ENCODE measurements at places on chromosomes 16 and 17. TPM values are rescaled to one million over a fixed set of nuclear protein-coding genes. Genes with fewer than 3 reads are reported as not detected.

CCL16 gene
- not detected for total RNA-seq

DNA sequence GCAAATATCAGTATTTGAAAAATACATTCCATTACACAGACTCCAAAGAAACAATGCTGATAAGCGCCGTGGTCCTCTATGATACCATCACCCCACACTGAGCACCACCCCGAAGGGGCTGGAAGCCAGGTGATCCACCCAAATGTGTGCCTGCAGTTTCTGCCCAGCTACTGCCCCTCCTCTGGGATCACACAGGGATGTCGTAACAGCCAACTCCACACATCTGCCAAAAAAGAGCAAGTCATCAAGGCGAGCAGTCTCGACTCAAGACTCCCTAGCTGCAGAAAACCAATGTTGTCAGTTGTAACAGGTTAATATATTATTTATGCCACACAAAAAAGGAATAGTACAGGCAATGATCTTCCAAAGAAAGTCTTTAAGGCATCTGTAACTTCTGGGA lies 21.0 kb downstream of the CYB5D2 start:
- peaks cover 18% of the 10 kb centered on the region for H3K4me1 ChIP-seq
- no peaks in the 10 kb centered on the region for H3K36me3 ChIP-seq
- peak; percentile 51 for DNase-seq
- H3K4me3 ChIP-seq, result no peak overlapping the region
- H3K27me3 ChIP-seq, result no peaks in the 10 kb centered on the region

GRCh38 chr17:81003711-81004475 lies 12.3 kb downstream of the CHMP6 start:
- H3K36me3 ChIP-seq, result no peaks in the 10 kb centered on the region
- peaks cover 40% of the 10 kb centered on the region for H3K27me3 ChIP-seq
- DNase-seq, result no peak
- no peak overlapping the region for H3K4me3 ChIP-seq
- H3K27ac ChIP-seq, result no peak overlapping the region

MPV17L gene
- 15.2 TPM for total RNA-seq

DNA sequence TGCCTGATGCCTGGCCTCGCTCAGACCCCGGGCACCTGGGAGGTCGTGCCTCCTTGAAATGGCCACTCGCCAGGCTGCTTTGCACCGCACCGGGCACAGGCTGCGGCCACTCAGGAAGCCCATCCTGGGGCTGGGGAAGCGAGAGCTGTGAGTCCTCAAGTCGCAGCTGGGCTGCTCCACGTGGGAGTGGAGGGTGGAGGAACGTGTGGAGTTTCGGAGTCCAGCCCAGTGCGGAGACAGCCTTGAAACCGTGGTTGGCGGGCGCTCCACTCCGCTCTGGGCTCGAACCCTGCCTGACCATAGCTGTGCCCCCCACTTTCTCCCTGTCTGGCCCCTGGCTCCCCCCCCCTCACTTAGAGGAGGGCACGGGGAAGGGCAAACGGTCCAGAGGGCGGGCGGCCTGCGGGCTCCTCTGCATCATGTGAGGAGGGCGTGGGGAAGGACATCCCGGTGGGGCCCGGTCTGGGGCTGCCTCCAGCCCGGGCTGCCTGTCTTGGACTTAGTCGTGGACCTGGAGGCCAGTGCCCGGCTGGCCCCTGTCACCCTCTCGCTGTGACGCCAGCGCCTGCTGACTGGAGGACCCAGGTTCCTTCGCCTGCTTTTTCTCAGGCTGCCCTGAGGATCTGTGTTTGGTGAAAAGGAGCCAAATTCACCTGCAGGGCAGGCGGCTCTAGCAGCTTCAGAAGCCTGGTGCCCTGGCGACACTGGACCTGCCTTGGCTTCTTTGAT lies 2.5 kb downstream of the UBE2I start:
- H3K36me3 ChIP-seq, result no peaks in the 10 kb centered on the region
- H3K27ac ChIP-seq, result peak overlapping the region; percentile 56
- DNase-seq, result no peak
- H3K27me3 ChIP-seq, result no peaks in the 10 kb centered on the region
- H3K4me3 ChIP-seq, result peak overlapping the region; percentile 67

- H3K27ac ChIP-seq, result no peak overlapping the region
- H3K36me3 ChIP-seq, result no peaks in the 10 kb centered on the region
- H3K27me3 ChIP-seq, result no peaks in the 10 kb centered on the region
- DNase-seq, result no peak
- H3K4me3 ChIP-seq, result no peak overlapping the region
Observed at GRCh38 chr16:90072442-90073105, 4.6 kb downstream of the PRDM7 start.

TP53I13 gene
- total RNA-seq, result 32.6 TPM

PRAC2 gene
- not detected for total RNA-seq

GRCh38 chr16:68823401-68824135 lies 19.8 kb upstream of the TANGO6 start:
- H3K27me3 ChIP-seq, result no peaks in the 10 kb centered on the region
- no peak overlapping the region for H3K4me3 ChIP-seq
- DNase-seq, result no peak
- no peak overlapping the region for H3K27ac ChIP-seq
- H3K4me1 ChIP-seq, result no peaks in the 10 kb centered on the region

DNA sequence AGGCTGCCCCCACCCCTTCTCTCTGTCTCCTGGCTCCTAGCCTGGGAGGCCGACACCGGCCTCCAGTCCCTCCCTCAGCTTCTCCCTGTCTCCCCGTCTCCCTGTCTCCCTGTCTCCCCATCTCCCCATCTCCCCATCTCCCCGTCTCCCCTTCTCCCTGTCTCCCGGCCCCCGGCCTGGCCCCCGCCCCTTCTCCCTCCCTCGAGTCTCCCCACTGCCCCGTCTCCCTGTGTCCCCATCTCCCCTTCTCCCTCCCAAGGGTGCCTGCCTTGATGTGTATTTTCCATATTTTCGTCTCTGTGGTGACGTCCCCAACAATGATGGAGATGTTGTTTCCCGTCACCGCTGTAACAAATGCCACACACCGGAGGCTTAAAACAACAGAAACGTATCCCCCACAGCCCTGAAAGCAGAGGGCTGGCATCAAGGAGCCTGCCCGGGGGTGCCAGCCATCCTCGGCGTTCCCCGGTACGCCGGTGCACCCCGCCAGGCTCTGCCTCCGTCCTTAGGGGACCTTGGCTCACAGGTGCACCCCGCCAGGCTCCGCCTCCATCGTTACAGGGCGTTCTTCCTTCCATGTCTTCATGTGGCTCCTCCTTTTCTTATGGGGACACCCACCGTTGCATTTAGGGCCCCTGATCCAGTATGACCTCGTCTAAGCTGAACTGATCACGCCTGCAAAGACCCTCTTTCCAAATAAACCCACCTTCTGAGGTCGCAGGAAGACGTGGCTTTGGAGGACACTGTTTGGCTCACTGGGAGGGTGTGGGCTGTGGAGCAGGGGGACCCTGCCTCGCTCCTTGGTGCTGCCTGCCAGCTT lies 151.6 kb downstream of the NPIPB11 start:
- H3K27ac ChIP-seq, result no peak overlapping the region
- no peaks in the 10 kb centered on the region for H3K27me3 ChIP-seq
- no peak for DNase-seq
- H3K4me1 ChIP-seq, result no peaks in the 10 kb centered on the region
- H3K4me3 ChIP-seq, result no peak overlapping the region
- no peaks in the 10 kb centered on the region for H3K36me3 ChIP-seq

GRCh38 chr17:72922219-72922618 lies 170.3 kb downstream of the SLC39A11 start:
- no peaks in the 10 kb centered on the region for H3K4me1 ChIP-seq
- H3K27me3 ChIP-seq, result no peaks in the 10 kb centered on the region
- H3K4me3 ChIP-seq, result no peak overlapping the region
- H3K36me3 ChIP-seq, result no peaks in the 10 kb centered on the region

DNA sequence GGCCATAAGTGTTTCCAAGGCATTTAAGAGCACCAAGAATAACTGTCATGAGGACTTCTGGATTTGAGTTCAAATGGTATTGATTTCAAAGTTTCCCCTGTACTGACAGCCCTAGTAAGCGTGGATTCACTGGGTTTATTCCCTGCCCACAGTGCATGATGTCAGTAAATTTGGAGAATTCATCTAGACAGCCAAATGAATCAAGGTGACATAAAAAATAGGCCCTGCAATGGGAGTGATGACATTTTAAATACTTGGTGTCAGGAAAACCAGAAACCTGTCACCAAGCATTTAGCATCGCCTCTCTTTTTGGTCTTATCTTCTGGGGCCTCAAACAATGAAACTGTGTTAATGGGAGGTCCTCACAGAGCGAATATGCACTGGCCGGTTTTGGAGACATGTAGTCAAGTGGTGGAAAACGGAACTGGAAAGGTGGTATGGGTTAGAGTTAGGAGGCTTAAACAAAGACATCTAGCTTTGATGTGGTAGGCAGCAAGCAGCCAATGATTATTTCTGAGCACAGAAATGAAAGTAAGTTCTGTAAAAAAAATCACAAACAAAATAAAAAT lies 29.1 kb downstream of the COG4 start:
- no peak for DNase-seq
- peaks cover 12% of the 10 kb centered on the region for H3K4me1 ChIP-seq
- H3K36me3 ChIP-seq, result peaks cover 45% of the 10 kb centered on the region
- H3K27ac ChIP-seq, result no peak overlapping the region

DNA sequence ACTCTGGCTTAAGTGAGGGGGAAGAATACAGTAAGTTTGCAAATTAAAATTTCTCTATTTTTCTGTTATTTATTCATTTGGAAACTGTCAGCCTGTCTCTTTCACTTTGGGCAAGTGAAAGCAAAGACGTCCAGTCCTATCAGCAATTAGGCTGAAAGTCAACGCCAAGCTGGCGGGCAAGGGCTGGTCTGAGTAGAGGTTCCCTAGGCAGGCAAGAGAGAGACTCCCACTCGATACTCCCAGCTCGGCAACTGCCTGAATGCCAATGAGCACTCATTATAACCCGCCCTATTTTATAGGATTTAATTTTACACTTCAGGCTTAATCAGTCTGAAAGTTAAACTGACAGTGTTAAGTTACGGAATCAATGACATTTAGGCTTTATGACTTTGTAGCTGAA lies 14.3 kb upstream of the SLC38A8 start:
- no peak for DNase-seq
- peaks cover 100% of the 10 kb centered on the region for H3K36me3 ChIP-seq
- no peak overlapping the region for H3K27ac ChIP-seq
- H3K27me3 ChIP-seq, result no peaks in the 10 kb centered on the region
- H3K4me3 ChIP-seq, result no peak overlapping the region
- H3K4me1 ChIP-seq, result no peaks in the 10 kb centered on the region

- H3K4me3 ChIP-seq, result no peak overlapping the region
- peaks cover 73% of the 10 kb centered on the region for H3K4me1 ChIP-seq
- H3K27me3 ChIP-seq, result no peaks in the 10 kb centered on the region
- no peaks in the 10 kb centered on the region for H3K36me3 ChIP-seq
- DNase-seq, result peak; percentile 84
Observed at GRCh38 chr17:2179615-2180295, 123.8 kb downstream of the SMG6 start.

DNA sequence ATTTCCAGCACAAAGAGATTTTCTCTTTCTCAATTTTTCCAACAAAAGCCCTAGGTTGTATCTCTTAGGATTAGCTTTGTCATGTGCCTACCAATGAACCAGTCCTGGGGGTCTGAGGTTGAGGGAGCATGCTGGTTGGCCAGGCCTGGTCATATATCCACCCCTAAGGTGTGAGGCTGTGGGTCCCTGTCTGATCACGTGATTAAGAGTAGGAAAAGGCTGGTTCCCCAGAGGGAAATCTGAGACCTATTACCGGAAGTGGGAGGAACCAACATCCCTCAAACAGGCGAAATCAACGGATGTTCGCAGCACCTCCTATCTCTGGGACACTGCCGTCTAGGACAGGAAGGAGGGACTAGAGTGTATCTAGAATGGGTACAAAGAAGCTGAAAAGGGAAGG lies 185.7 kb upstream of the IRX5 start:
- H3K27me3 ChIP-seq, result no peaks in the 10 kb centered on the region
- no peaks in the 10 kb centered on the region for H3K36me3 ChIP-seq
- no peak for DNase-seq

DNA sequence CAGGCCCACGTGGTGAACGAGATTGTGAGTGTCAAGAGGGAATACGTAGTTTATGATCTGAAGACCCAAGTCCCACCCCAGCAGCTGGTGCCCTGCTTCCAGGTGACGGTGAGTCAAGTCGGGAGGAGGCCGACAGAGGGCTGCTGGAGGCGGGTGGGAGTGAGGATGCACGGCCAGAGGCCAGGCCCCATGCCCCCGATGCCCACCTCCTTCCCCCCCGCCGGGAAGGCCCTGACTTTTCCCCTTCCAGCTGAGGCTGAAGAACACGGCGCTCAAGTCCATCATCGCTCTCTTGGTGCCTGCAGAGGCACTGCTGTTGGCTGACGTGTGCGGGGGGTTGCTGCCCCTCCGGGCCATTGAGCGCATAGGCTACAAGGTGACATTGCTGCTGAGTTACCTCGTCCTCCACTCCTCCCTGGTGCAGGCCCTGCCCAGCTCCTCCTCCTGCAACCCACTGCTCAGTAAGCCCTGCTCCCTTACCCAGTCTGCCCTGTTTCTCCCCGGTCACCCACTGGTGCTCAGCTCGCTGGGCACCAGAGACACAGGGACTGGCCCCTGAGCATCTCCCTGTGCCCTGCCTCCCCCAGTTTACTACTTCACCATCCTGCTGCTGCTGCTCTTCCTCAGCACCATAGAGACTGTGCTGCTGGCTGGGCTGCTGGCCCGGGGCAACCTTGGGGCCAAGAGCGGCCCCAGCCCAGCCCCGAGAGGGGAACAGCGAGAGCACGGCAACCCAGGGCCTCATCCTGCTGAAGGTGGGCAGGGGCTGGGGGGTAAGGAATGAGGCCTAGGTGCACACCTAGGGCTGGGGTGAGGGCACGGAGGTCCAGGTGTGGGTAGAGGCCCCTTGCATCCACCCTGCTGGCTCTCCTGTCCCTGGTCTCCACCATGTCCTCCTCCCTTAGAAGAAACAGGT lies 2.6 kb downstream of the ZACN start:
- peak; percentile 8 for DNase-seq
- H3K4me3 ChIP-seq, result no peak overlapping the region
- H3K36me3 ChIP-seq, result no peaks in the 10 kb centered on the region
- no peak overlapping the region for H3K27ac ChIP-seq
- peaks cover 29% of the 10 kb centered on the region for H3K27me3 ChIP-seq

All from gastrocnemius medialis (tissue), 4 donors.